ENCODE measurements at places on chromosomes 5 and 9.

- no peak for DNase-seq
Observed at GRCh38 chr5:149129181-149129580, 12.1 kb upstream of the ABLIM3 start.

DNA sequence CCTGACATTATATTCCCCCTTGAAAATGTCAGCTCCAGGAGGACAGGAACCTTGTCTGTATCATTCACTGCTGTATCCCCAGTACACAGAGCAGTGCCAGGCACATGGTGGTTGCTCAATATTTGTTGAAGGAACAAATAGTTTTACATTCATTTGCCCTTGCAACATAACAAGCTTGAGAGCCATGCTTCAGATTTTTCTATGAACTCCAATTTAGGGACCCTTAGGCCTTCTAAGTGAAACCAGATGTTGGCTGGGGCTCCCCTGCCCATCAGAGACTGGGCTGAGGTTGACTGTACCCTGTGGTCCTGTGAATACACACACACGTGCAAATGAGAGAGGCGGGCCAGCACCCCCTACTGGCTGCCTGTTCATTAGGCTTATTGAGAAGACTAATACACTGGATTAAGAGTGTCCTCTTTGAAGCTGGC lies 214.9 kb upstream of the WWC1 start:
- DNase-seq: no peak

DNA sequence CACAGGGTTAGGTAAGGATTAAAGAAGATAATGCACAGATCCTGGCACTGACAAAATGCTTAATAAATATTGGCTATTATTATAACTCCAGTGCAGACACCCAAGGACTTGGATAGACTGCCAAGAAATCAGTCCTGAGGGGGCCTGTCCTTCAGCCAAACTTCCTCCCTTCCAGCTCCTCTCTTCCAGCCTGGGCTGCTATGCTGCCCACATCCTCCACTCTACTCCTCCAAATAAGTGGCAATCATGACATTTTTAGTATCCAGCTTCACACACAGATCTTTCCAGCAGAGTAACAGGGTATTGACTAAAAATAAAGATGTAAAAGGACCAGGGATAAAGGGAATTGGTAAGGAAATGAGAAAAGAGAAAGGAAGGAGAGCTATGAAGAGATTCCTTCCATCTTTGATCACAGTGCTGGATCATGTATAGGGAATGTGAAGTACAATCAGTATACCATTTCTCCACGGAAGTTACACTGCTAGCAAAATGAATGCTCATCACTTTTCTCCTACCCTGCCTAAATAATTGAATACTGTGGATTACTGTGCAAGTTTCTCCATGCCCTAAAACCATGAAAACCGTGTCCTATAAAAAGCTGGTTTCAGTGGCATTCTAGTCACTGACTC lies 136.0 kb upstream of the OSMR start:
- DNase-seq: no peak

GRCh38 chr5:82332886-82333615 lies 54.9 kb upstream of the RPS23 start:
- no peak for DNase-seq

DNA sequence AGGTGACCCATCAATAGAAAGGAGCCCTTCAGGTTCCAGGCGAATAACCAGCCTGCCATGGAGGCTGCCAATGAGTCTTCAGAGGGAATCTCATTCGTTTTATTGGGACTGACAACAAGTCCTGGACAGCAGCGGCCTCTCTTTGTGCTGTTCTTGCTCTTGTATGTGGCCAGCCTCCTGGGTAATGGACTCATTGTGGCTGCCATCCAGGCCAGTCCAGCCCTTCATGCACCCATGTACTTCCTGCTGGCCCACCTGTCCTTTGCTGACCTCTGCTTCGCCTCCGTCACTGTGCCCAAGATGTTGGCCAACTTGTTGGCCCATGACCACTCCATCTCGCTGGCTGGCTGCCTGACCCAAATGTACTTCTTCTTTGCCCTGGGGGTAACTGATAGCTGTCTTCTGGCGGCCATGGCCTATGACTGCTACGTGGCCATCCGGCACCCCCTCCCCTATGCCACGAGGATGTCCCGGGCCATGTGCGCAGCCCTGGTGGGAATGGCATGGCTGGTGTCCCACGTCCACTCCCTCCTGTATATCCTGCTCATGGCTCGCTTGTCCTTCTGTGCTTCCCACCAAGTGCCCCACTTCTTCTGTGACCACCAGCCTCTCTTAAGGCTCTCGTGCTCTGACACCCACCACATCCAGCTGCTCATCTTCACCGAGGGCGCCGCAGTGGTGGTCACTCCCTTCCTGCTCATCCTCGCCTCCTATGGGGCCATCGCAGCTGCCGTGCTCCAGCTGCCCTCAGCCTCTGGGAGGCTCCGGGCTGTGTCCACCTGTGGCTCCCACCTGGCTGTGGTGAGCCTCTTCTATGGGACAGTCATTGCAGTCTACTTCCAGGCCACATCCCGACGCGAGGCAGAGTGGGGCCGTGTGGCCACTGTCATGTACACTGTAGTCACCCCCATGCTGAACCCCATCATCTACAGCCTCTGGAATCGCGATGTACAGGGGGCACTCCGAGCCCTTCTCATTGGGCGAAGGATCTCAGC lies at the start of gene OR1K1:
Gene OR1K1, plus strand, starts transcription at position 58 of the 995 bp plus-strand sequence. Its CDS starts 0 bp downstream, at position 58.
- DNase-seq: no peak

GRCh38 chr9:123087359-123087888 lies 54.0 kb downstream of the GPR21 start:
- DNase-seq: no peak

DNA sequence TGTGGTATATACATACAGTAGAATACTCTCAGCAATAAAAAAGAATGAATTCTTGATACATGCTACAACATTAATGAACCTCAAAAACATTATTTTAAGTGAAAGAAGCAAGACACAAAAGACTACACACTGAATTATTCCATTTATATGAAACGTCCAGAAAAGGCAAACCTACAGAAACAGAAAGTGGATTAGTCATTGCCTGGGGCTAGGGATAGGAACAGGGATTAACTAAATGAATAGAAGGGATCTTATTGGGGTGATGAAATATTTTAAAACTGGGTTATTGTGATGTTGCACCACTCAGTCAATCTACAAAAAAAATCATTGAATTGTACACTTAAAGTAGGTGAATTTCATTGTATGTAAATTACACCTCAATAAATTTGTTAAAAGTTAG lies 326.7 kb downstream of the PIK3R1 start:
- DNase-seq: no peak

DNA sequence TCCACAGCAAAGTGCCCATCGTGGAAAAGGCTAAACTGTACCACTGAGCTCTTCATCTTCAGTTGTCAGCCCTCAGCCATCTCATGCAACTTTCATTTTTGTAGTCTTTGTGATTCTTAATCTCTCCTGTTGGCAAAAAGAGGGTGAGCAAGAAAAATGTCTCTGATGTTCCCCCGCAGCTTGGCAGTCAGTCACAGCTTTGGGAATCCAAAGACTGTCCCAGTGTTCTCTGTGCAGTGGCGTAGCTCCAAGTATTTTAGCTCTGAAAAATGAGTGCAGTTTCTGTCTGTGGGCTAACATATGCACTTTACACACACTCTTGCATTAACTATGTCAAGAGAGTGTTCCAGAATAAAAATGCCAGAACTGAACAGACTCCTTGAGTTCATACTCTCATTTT lies 372.2 kb downstream of the TMEM232 start:
- no peak for DNase-seq

DNA sequence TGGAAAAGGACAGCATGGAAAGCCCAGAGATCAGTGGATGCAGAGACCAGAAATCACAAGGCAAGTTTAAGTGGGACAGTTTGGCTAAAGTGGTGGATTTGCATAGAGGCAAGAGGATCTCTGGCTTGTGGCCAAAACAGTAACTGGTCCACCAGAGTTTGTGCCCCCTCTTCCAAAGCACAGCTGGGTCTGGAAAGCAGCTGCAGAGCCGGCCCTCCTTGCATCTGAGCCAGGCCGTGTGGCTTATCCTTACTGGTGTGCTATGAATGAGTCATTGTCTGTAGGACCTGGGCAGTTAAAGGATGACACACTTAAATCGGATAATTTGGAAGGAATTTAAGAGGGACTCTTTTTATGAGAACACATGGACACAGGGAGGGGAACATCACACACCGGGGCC lies 146.6 kb downstream of the PIP5K1B start:
- no peak for DNase-seq

DNA sequence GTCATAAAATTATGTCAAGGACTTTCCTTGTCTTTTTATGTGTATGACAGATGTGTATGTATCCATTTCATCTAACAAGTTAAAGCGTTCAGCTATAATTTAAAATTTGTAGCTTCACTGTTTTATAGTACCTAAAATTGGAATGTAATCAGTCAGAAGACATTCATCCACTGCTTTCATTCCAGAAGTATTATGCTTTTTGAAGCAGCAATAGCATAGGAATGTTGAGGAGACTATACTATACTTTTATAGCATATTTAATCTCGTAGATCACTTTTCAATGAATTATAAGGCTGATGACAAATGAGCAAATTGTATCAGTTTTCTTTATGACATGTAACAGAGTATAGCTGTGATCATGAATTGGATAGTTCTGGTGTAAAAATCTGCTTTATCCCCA lies 6.9 kb downstream of the PCDHGA12 start:
- no peak for DNase-seq

- DNase-seq: no peak
Observed at GRCh38 chr5:168931638-168932345, 352.6 kb upstream of the PANK3 start.

DNA sequence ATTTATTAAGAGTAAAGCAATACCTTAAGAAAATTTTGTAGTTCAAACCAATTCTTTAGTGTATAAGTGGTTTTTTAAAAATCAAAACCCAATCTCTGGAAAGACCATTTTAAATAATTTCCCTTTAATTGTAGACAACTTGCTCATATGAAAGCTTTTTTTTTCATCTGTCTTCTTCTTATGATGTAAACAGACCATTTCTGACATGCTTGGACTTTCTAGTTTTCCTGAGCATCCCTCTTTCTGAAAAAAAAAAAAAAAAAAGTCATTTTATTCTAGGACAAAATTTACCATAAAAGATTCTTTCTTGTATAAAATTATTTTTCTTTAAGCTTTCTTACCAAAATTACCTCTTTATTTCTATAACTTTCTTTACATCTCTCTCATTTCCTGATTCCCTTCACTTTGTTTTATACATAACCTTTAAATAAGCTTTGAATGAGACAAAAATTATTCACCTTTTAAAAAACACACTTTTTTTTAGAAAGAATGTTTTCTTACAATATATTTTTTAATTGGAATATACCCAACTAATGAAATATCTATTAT lies 67.5 kb downstream of the COL15A1 start:
- DNase-seq: no peak

DNA sequence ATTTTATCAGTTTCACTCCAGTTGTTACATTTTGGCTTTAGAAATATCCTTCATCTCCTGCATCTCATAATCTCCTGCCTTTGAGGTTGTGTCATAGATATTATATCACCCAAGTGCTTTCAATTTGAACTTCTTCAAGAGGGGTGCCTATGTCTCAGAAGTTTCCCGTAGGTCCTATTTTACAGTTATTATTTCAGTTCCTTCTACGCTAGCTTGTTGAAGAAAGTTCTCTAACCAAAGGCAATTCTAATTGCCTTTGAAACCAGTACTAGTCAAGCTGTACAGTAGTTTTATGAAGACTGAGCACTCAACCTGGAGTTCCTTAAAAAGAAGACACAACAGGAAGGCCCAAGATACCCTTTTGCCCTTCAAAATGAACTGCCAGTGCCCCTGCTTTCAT lies 116.4 kb downstream of the ZCCHC7 start:
- DNase-seq: no peak

DNA sequence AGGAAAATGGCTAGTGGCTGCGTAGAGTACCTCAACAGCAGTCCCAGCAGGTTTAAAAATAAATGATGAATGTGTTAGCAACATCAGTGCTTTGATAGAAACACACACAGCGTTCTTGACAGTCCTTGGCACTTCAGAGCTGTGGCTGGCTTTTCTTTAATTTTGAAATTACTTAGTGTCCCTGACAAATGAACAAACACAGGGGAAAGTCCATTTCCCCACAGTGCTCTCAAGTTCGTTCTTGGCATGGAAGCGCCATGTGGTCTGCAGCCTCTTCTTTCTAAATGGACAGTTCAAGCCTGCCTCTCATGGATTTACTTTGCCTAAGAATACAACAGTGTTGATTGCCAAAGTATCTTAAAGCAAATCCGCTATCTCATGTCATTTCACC lies 102.2 kb downstream of the ADAMTS12 start:
- no peak for DNase-seq

DNA sequence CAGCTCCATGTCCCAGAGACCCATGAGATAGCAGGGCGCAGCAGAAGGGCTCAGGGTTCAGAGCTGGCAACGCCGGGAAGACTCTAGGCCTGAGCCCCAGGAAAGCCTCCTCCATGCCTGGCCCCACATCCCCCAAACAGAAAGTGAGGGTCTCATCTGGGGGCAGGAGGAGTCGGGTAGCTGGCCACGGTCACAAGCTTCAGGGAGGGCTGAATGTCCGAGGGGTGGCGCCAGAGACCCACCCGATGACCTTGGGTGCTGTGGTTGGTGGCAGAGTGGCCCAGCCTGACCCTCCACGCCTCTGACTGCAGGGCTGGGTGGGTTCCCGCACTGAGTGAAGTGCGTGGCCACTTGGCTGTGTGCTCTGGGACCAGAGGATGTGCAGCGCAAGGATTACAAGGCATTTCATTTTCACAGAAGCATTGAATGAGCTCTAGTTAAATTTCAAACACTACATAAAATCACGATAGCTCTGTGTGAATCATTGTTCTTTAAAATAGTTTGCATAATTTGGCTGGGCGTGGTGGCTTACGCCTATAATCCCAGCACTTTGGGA lies 3.0 kb downstream of the C8G start:
- DNase-seq: peak; percentile 36

GRCh38 chr9:112252194-112252593 lies 77.1 kb upstream of the SUSD1 start:
- no peak for DNase-seq

- no peak for DNase-seq
Observed at GRCh38 chr9:100425758-100426157, 1.2 kb upstream of the MSANTD3 start.

GRCh38 chr9:137482094-137482781 lies 23.1 kb upstream of the NSMF start:
- DNase-seq: no peak

DNA sequence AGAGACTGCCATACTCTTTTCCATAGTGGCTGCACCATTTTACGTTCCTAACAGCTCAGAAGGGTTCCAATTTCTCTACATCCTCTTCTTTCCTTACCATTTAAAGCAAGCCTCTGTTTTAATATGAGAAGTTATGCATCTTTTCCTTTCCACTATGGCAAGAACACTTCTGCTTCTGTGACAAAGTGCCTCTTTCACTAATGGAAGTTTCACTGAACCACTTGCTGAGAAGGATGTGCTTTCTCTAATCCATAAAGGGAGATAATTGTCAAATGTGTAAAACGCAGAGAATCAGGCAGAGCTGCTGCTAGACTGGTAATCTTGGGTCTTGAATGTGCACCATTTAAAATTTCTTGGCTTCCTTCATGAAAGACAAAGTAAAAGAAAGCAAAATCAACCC lies 131.6 kb downstream of the PJA2 start:
- DNase-seq: no peak

DNA sequence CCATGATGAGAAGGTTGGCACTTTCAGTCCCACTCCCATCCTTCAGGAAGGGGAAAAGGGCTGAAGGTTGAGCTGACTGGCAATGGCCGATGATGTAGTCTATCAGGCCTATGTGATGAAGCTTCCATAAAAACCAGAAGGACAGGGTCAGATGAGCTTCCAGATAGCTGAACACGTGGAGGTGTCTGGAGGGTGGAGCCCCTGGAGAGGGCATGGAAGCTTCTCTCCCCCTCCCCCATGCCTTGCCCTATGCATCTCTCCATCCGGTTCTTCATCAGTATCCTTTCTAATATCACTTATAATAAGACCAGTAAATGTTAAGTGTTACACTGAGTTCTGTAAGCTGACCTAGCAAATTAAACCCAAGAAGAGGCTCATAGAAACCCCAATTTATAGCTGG lies 32.6 kb upstream of the SMU1 start:
- DNase-seq: no peak
